ENCODE measurements at places on chromosomes 4 and X.

DNA sequence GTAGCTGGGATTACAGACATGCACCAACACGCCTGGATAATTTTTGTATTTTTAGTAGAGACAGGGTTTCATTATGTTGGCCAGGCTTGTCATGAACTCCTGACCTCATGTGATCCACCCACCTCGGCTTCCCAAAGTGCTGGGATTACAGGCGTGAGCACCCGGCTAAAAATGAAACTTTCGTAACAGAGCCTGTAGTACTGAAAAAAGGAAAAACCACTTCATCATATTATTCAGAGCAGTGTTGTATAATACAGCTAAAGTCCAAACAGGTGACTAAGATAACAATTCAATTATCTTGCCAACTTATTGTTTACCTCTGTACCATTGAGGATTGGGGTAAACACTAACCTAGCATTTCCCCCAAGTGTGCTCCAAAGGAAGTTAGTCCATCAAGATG is 43.9 kb upstream of the HPRT1 start:
- no peak for DNase-seq

DNA sequence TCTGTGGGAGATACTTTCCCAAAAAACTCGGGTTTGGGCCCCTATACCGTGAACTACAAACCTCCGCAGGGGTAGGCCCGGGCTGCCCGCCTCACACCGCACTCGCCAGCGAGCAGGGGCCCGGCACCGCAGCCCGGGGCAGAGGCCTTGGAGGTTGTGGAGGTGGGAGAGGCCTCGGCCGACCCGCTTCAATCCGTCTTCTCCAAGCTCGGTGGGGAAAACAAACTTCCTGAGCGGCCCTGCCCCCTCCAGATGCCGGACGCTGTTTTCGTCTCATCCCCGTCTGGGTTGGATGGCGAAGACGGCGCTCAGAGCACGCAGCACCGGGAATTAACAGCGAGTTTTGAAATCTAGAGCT is 442 bp upstream of the MCUB start:
- no peak for DNase-seq

- DNase-seq = no peak
These were observed 29.4 kb upstream of the RBMX start for GRCh38 chrX:136909706-136910564.

DNA sequence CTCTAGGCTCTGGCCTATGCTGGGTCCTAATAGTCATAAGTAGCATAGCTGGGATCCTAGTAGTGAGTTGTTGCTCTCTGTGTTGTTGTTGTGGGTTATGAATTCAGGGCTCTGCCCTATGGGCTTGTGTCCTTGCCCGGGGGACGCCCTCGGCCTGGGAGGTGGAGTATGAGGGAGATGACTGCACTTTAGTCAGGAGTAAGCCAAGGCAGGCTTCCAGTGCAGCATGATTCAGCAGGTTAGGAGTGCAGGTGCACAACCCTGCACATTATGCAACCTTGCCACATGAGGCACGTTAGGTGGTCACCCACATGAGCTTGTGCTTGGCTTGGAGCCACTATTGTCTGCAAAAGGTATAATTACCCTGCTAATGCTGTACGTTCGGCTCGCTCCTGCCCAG is 58.4 kb upstream of the CCDC149 start:
- no peak for DNase-seq

- no peak for DNase-seq
These were observed 18.7 kb downstream of the SGMS2 start for GRCh38 chr4:107843391-107843790.

GRCh38 chrX:139049465-139049864 is 337.9 kb upstream of the FGF13 start:
- no peak for DNase-seq

DNA sequence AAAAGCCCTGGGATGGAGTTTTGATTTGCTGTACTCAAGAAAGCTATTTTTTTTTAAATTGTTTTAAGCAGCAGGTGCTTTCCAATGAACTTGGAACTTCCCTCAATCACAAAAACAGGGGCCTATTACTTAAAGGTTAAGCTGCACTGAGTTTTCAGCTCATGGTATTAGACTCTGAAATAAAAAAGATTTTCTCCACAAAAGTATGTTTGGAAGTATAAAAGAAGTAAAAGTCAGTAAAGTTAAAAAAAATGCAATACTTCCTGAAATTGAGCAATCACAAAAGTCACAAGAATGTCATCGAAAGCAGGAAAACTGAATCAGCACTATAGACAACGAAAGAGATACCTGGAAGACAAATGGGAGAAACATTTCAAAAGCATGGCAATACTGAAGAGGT is 38.9 kb upstream of the PLAC8 start:
- no peak for DNase-seq

- no peak for DNase-seq
These were observed 110.2 kb downstream of the APBB2 start for GRCh38 chr4:41104155-41104554.

DNA sequence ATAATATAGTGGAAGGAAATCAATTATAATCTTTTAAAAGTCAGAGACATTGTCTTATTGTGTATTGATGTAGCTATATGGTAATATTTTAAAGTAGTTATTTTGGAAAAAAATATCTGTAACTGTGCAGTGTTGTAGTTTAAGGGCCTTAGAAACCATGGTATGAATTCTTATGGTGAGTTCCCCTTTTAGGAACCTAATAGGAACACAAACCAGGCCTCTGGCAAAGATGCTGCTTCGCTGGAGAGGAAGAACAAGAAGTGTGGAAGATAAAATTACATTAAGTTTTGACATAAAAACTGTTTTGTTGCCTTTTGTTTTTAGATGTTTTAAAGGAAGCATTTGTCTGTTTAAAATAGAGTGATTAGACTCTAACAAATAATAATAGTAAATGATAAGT is 10.9 kb upstream of the TMPRSS11D start:
- no peak for DNase-seq

DNA sequence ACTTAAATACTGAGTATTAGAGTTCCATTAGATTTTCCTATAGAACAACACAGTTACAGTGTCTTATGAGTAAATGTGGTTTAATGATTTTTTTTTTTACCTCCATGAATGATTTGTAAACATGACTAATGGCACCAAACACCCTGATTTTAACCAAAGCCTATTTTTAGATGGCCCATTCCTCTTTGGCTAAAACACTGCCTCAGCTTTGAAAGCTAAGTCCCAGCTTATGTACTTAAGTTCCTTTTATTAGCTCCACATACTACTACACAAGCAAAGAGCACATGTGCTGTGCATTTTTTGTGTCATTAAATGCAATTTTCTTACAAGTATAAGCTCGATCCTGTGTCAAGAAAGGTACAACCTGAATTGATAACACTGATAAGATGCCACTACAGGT is 575.6 kb upstream of the PITX2 start:
- DNase-seq = no peak

GRCh38 chrX:80139564-80139963 is 125.0 kb downstream of the TBX22 start:
- DNase-seq = no peak

GRCh38 chrX:10064736-10065135 is 92.0 kb upstream of the CLCN4 start:
- no peak for DNase-seq

- no peak for DNase-seq
These were observed 17.2 kb upstream of the MND1 start for GRCh38 chr4:153327247-153327646.

DNA sequence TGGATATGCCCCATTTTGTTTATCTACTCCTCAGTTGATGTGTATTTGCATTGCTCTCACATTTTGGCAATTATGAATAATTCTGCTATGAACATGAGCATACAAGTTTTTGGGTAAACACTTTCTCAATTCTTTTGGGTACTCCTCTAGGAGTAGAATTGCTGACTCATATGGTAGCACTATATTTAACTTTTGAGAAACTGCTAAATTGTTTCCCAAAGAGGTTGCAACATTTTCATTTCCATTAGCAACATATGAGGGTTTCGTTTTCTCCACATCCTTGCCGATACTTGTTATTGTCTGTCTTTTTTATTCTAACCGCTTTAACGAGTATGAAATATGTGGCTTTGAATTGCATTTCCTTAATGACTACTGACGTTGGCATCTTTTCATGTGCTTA is 185.4 kb downstream of the TSPAN5 start:
- no peak for DNase-seq

DNA sequence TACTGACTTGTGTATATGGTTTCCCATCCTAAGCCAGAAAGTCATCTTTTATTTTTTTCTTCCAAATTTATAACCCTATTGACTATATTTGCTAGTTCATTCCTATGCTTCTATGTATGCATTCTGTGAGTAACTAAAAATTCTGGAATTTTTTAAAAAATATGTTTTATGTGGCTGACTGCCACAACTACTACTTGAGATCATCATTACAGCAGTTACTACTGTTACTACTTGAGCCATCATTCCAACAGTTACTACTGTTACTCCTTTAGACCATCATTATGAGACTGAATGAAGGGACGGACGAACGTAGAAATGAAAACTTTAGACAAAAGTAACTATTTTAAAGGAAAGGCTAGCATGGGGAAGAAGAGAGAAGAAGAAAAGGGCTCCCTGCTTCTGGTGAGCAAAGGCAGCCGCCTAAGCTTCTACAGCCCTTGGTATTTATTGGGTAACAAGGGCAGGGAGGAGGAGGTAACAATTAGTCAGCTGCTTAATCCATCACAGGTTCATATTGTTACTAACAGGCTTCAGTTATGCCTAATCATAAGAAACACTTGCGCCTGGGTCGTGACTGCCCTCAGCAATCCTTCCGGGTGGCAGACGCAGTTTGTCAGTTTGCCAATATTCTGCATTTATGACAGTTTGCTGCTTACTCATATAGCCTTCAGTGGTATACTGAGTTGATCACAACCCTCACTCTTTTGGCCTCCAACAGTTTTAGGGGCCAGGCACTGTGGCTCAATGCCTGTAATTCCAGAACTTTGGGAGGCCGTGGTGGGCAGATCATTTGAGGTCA is 80.4 kb downstream of the PDLIM5 start:
- no peak for DNase-seq

- DNase-seq = no peak
These were observed 315.3 kb downstream of the PAPSS1 start for GRCh38 chr4:107404591-107405300.

DNA sequence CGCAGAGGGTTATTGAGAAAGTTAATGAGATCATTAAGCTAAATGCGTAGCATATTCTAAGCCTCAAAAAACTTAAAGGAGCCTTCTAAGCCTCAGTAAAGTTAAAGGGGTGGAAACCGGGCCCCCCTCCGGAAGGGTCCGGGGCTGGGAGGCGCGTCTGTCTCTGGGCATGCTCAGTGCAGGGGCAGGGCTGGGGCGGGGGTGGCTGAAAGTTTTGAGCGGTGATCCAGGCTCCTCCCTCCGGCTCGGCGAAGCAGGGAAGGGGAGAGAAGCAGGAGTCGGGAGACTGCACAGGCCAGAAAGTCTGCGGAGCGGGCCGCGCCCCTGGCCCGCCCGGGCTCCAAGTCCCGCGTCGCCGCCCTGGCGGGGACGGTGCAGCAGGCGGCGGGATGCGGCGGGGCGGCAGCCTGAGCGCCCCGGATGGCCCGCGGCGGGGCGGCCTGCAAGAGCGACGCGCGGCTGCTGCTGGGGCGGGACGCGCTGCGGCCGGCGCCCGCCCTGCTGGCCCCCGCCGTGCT is at the start of gene EVC:
EVC (plus strand) TSS at position 241 of the 518 bp plus-strand sequence; CDS start at position 421, 180 bp downstream.
- no peak for DNase-seq

- no peak for DNase-seq
These were observed 325.6 kb downstream of the ARHGAP10 start for GRCh38 chr4:148057516-148057915.

DNA sequence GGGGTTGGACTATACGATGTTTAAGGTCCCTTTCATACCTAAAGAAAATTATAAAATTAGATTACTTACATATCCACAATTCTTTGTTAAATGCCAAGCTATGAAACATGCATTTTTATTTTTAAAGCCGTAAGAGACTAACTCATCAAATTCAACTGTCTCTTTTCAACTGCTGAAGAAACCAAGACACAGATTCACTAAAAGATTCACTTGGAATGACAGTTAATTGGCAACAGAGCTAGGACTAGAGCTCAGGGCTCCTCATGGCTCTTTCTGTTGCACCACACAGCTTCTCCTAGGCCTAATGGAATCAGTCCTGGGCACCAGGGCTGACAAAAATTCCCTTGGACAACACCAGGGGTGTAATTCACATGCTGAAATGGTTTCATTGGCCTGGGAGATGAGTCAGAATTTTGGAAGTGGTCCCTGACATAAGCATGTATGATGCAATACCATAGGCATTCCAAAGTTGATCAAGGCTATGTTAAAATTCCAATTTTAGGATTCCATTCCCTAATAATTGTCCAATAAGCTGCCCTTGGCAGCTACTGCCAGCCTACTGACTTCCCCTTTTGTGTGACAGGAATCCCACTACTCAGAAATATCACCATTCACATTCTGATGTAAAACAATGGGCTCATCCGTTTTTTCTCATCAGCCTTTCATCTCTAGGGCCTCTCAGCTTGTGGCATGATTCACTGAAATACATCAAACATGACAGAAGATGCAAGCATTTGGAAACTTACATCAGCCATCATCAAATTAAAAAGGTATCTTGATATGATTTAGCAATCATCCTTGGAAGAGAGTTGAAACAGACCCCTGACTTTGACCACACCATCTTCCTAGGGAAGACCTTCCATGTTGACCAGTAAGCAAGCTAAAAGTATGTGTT is 54.2 kb downstream of the PLAC1 start:
- DNase-seq = no peak

- no peak for DNase-seq
These were observed 258.9 kb downstream of the SPANXN1 start for GRCh38 chrX:145506214-145506613.

DNA sequence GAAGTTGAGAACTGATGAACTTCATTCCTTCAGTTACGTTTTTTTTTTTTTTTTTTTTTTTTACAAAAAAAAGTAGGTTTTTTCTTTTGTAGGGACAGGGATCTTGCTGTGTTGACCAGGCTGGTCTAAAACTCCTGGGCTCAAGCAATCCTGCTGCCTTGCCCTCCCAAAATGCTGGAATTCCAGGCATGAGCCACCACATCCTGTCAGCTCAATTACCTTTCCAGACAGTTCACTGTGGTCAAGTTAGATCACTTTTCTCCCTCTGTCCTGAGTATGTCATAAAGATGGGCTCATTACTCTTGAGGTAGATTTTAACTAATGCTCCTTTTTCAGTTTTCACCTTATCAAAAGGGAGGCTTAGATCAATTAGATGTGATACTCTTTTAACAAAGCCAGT is 10.8 kb upstream of the NR3C2 start:
- no peak for DNase-seq

GRCh38 chrX:41236629-41237028 is 97.3 kb upstream of the DDX3X start:
- no peak for DNase-seq
